PC-9 (cell line): ENCODE measurements at places on chromosomes 2 and 18. TPM values are rescaled to one million over a fixed set of nuclear protein-coding genes. Genes with fewer than 3 reads are reported as not detected.

The FOXD4L1 gene
- total RNA-seq: 0.28 and 0.43 TPM in 2 replicates

The REG3A gene
- not detected in 2 replicates for total RNA-seq

The SDC1 gene
- 114 and 128 TPM in 2 replicates for total RNA-seq

The EGR4 gene
- not detected in 2 replicates for total RNA-seq

The GREB1L gene
- 3.6 and 6.0 TPM in 2 replicates for total RNA-seq
